ENCODE measurements at places on chromosomes 16 and 17.

DNA sequence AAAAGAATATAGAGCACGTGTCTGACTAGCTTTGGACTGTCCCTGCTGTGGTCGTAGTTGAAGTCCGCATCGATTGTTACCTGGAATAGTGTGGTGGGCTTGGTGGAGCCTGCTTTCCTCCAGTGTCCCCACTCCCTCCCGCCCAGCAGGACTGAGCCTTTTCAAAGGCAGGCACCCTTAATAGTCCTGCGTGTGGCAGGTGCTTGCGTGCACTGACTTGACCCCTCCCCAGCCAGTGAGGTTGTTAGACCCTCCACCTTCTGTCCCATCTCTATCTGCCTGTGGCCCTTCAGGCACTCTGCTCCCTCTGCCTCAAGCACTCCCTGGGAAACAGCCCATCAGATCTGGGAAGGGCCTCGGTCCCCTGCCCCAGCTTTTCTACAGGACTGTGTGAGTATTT lies 36.6 kb downstream of the TMEM11 start:
- DNase-seq = no peak

DNA sequence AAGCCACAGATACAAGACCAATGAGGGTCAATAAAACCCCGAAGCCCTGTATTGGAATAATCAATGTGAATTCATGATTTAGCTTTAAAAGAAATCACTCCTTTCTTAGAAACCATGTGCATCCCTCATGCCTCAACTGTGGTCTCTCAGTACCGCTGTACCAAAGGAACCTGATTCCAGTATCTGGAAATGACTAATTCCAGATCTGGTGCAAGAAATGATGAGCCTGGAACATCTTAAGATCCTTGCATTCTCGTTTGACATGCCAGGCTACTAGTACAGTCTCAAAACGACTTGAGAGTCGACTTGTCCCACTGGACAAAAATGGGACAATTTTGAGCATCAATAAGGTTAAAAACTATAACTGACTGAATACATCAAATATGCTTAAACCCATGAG lies 21.2 kb downstream of the USP31 start:
- no peak for DNase-seq

- DNase-seq = no peak
Observed at GRCh38 chr17:34478244-34478643, 101.1 kb upstream of the TMEM132E start.

- no peak for DNase-seq
Observed at GRCh38 chr17:77670173-77670572, 288.3 kb upstream of the TNRC6C start.

DNA sequence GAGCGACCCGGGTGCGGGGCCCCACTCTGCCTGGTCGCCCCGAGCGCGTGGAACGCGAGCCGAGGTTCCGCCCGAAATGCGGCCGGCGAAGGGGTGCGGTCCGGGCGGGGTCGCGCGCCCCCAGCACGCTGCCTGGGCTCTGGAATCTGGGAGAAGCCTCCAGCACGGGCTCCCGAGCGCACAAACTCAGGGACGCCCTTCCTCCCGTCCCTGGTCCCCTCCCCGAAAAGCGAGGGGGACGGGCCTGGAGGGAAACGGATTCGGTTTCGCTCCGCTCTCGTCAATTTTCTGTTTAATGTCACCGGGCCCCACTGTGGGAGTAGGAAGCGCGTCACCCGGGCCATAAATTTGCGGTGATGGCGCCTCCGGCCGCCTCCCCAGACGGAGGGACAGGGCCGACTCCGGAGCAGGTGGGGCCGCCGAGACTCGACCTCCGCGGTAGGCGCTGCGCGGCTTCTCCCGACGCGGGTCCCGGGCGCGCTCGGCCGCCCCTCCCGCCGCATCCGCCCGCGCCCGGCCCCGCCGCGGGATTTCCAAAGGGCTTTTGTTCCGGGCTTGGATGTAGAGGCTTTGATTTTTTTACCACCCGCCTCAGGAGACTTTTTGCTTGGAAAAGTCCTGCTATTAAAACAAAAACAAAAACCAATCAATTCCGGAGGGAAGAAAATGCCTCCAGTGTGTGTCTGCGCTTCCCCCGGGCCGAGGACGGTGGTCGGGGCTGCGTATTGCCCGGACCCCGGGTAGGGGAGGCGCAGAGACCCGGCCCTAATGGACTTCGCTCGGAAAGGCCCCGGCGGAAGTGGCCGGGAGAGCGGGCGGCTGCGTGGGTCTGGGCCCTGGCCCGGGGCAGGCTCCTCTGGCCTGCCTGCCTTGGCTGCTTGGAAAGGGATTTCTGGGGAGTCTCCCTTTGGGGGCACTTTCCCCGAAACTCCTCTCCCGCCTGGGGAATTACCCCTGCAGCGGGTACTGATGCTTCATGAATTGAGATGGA lies 7.9 kb upstream of the BAHCC1 start:
- DNase-seq = no peak

GRCh38 chr17:43759836-43760235 lies 1.2 kb upstream of the SOST start:
- no peak for DNase-seq

- DNase-seq = no peak
Observed at GRCh38 chr17:2172077-2172851, 117.4 kb downstream of the HIC1 start.

DNA sequence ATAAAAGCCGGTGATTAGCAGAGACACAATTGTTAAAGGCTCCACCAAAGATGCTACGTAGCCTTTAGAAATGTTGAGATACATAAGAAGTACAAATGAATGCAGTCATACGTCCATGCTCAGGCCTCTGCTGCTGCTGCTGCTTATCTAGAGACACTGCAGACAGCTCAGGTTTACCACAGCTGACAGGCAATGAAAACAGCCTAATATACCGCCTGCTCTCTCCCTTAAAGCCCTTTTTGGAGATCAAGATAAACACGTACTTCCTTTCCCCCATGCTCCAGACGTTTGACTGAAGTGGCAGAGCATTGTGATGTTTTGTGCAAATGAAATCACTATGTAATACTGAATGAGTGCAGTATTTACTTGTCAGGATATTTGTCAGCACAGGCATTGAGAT lies 185.3 kb downstream of the AATF start:
- DNase-seq = no peak

GRCh38 chr16:73037845-73038570 lies 9.9 kb downstream of the ZFHX3 start:
- DNase-seq = no peak

DNA sequence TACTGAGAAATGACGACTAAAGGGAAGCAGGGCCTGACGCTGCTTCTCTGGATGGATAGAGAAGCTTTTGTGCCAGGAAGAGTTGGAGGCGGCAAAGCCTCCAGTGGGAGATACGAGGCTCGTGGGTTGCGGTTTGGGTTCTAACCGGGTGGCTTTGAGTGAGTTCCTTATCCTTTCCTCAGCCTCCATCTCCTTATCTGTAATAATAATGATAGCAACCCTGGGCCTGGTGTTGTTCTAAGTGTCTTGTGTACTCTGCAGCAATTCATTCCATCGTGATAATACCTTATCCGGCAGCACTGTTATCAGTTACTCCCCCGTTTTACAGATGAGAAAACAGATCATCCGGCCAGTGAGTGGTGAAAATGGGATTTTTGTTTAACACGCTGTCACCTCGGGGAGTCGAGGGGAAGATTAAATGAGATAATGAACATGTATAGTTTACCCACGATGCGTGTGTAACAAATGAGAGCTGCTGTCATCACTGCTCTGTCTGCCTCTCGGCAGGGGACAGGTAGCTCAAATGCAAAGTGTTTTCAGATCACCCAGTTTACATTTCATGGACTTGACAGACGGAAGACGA lies 52.0 kb upstream of the LHX1 start:
- DNase-seq = no peak

DNA sequence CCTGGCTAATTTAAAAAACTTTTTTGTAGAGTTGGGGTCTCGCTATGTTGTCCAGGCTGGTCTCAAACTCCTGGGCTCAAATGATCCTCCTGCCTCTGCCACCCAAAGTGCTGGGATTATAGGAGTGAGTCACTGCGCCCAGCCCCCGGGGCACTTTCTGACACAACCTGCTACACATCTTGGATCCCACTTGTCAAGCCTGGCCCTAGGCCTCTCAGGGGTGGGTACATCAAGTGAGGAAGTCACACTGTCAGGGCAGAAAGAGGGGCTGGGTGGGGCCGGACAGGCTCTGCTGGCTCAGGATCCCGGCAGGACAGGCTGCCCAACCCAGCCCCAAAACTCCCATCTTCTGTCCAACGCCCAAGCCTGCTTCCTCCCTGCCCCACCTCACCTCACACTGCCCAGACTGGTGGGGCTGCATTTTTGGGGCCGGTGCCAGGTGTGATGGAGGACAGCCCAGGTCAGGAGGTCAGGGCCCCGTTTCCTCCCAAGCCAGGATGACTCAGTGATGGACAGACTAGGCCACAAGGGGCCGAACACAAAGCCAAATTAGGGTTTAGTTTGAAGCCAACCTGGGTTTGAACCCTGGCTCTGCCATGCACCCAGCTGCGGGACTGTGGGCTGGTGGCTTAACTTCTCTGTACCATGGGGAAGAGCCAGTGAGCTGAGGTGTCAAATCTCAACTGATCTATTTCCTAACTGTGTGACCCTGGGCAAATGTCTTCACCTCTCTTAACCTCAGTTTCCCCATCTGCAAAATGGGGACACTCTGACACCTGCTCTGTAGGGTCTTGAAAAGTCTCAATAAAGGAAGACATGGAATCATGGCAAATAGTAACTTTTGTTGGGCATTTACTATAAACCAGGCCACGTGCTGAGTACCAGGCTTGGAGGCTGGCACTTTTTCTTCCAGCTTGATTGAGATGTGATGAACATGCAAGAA lies 8.9 kb upstream of the PPL start:
- DNase-seq = no peak

DNA sequence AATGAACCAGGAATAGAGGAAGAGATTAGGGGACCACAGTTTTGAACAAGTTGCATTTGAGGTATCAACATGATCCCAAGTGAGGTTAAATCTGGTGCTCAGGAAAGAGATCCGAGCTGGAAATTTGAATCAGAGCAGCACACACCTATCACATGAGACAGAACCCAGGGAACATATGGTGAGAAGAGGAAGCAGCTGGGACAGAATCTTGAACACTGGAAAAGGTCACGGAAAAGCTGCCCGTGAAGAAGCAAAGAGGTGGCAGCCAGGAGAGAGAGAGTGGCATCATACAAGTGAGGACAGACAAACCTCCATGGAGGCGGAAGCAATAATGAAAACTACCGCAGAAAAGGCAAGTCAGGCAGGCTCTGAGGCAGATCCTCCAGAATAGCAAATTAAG lies 36.1 kb downstream of the USP31 start:
- DNase-seq = no peak

DNA sequence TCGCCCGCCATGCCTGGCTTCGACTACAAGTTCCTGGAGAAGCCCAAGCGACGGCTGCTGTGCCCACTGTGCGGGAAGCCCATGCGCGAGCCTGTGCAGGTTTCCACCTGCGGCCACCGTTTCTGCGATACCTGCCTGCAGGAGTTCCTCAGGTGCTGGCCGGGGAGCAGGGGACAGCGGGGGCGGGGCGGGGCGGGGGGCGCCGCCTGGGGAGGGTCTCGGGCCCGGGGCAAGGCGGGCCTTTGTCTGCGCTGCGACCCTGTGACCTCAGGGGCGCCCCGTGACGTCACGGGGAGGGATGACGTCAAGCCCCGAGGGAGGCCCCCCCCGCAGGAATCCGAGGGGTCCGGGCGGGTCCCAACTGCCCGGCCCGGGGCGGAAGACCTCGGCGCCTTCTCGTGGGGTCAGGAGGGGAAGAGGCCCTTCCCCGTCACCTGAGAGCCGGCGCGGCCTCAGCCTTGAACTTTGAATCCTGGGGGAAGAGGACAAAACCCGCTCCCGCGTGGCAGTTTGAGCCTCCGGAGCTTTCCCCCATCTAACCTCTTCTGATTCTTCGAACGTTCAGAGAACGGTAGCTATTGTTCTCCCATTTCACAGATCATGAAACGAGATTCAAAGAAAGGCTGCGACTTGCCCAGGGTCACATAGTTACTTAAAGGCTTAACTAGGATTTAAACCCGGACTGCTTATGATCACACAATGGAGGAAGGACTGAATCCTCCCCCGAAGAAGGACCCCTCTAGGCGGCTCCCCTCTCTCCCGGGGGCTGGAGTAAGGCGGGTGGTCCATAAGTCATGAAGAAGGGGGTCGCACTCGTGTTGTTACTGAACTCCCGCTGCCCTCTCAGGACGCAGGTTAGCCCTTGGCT lies 527 bp downstream of the TRAF4 start:
- DNase-seq = no peak

GRCh38 chr16:30767767-30768465 lies 5.8 kb downstream of the RNF40 start:
- DNase-seq = no peak

DNA sequence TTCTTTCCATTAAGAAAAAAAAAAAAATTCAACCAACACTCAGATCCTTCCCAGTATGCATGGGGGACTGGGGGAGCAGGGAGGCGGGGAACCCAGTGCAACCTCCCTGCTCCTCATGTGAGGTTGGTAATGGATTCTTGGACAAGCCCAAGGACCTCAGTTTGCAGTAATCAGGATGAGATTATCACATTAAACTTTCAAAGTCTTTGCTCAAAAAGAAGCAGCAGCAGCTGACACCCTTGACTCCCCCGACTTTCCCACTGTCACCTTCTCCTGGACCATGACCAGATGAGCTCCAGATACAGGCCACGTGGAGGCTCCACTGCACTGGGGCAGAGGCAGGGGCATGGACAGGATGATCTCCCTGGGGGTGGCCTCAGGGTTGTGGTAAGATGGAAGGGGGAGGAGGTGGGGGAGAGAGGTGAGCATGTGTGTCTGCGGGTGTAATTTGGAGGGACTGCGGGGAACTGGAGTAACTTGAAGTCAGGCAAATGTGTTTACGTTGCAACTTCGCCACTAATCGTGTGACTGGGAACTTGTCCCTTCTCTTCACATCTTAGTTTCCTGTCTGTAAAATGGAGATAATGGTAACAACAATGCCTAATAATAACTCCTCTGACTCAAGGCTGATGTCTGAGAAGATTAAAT lies 19.8 kb downstream of the ZNF385C start:
- no peak for DNase-seq

DNA sequence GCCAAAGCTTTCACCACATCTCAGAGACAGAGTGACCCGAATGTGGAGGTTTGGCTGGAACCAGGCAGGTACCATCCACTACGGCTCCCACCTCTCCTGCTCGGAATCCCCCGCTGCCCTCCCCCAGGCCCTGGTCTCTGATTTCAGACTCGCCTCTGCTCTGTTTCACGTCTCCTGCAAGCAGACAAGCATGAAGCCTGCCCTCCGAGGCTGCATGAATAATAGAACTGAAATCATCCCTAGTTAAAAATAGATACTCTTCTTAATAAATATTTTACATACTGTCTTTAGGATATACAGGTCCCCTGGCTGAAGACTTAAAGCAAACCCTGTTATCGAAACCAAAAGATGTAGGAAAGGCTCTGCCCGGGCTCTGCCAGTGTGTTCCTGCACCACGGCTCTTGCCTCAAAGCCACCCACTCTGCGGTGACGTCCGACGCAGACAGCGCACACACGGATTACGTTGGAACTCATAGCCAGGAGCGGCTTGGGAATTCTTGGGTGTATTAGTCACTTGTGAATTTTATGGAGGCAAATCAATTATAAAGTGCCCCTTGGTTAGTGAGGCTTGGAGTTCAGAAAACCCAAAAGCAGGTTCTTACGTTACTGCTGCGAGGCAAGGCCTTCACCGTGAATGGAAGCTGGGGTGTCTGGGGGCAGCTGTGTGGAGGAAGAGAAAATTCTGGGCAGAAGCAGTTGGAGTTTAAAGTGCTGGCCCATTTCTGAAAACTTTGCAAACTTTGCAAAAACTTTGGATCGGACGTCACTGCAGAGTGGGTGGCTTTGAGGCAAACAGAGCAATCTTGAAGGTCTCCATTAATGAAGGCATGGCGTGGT lies 25.6 kb upstream of the NPTX1 start:
- DNase-seq = no peak

Measured in HFF-Myc (cell line).